ENCODE measurements at places on chromosomes 6 and 20.

DNA sequence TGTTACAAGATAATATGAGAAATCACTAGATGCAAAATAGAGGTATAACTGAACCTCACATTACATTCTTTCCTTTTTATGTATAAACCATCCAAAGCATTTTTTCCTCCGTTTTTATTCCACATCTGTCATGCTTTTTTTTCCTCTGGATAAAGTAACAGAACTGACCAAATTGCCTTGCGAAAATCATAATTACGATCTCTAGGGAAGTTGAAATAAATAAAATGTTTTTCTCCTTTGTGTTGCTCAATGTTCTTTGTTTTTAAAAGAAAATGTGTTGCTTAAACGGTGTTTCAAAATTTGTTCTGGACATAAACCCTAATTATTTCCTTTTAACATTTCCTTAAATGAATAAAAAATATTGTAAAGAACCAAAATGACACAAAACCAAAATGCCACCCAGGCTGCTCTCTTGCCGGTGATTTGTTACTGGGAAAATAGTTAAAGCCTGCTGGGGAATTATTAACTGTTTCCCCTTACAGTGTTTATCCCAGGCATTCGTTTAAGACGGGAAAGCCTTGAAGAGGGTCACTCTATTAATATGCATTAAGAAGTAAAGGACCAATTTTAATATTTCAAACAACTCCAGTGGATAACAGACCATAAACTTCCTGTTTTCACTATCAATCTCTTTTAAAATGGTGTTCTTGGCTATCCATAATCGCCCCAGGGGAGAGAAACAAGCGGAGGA, 1.7 kb upstream of the ADGRB3 start:
- no peak for DNase-seq

DNA sequence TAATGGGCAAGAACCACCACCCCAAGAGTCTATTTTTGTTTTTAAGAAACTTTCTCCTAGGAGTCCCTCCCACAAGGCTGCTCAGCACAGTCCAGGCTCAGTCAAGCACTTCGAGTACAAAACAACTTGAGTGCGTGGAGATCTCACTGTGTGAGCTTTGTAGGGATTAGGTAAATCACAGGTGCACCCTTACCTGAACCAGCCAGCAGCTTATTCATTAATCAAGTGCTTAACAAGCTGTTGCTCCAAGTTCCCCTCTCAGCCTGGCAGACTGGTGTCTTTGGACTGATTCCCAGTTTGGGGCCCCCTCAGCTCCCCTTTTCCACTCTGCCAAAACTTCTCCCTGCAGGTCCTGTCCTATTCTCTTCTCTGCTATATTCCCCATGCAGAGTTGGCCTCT, 133.1 kb downstream of the LY86 start:
- no peak for DNase-seq

GRCh38 chr20:62830251-62830650, 13.4 kb downstream of the COL9A3 start:
- no peak for DNase-seq

GRCh38 chr6:52666071-52666470, 4.8 kb upstream of the TMEM14A start:
- DNase-seq = no peak

DNA sequence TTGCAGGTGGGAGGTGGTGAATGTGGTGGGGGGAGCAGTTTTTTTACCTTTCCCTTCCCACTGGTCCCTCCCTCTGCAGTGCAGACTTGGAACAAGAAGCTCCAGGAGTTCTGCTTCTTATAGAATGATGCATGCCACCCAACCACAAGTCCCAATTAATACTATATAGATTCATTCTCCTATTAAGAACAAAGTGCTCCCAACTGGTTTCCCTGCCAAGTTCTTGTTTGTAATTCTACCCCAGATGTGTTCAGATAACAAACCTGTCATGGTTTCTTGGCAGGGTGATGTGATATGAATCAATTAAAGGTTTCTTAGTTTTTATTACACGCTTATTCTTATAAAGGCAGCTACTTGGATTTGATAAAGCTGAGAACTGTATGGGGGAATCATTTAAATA, 23.9 kb downstream of the HDDC2 start:
- no peak for DNase-seq

- DNase-seq = no peak
Observed at GRCh38 chr6:33619166-33619840, 1.8 kb upstream of the ITPR3 start.

GRCh38 chr6:75219263-75219662, 13.4 kb upstream of the COL12A1 start:
- no peak for DNase-seq
